ENCODE measurements at places on chromosomes 7 and 10. TPM values are rescaled to one million over a fixed set of nuclear protein-coding genes. Genes with fewer than 3 reads are reported as not detected.

- DNase-seq, result no peak
These were observed 7.9 kb upstream of the RAPGEF5 start for GRCh38 chr7:22364900-22365299.

DNA sequence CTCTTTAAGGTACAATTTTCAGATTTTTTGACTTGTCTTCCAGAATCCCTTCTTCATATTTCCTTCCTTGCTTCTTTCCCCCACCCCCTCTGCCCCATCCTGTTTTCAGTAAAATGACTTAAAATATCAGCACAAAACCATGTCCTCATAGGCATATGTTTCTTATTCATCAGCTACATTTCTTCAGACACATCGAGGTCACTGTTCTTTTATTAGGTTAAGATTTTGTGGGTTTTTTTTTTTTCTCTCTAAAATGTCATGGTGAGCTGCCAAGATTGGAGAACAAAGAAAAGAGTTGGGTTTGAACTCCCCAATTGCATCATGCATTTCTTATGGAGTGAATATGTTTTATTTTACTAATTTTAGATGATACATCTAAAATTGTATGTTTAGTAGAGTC, 35.8 kb downstream of the LAMB4 start:
- no peak for DNase-seq

- no peak for DNase-seq
These were observed 275.5 kb downstream of the ZWINT start for GRCh38 chr10:56085406-56086122.

GRCh38 chr7:44784364-44784763, 12.1 kb upstream of the PPIA start:
- peak; percentile 35 for DNase-seq

LOXL4 gene
- 0.54 TPM for total RNA-seq

GRCh38 chr7:27198871-27199801, 755 bp downstream of the HOXA13 start:
- DNase-seq, result no peak

DNA sequence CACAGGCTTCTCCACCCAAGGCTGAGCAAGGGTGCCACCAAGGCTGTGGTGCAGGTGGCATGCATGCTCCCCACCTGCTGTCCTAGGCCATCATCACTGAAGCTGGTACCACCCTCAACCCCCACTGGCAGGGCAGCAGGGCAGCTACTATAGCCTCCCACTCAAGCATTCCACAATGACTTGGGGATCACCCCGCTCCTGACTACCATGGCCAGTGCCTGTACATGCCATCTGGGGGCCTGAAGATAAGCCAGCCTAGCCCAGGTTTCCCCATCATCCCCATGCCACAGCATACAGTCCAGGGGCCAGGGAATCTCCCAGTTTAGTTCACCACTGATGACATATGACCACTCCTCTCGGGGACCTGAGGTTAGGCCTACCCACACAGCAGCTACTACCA, 510.9 kb upstream of the LRRTM3 start:
- DNase-seq, result no peak

- DNase-seq, result no peak
These were observed 259.9 kb downstream of the PTPRN2 start for GRCh38 chr7:158327571-158328180.

COBL gene
- total RNA-seq, result 88.3 TPM

GRCh38 chr10:33365871-33366411, 31.5 kb upstream of the NRP1 start:
- no peak for DNase-seq

- no peak for DNase-seq
These were observed 240.4 kb downstream of the CAMK1D start for GRCh38 chr10:12589791-12590190.

DNA sequence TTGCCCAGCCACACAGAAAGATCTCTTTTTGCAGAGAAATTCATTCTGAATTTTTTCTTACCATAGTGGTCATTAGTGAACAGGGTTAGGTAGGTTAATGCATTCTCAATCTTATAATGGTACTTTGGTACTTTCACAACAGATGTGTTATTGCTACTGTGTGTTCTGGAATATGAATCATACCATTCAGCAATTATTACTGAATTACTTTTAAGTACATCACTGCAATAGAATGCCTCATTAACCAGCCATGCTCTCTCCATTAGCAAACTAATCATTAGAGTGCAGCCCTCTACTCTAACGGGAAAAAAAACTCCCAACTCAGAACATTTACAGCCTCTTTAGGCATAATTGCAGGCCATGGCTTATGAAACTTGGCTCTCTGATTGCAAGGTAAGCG, 102.1 kb downstream of the DOCK4 start:
- no peak for DNase-seq

DNA sequence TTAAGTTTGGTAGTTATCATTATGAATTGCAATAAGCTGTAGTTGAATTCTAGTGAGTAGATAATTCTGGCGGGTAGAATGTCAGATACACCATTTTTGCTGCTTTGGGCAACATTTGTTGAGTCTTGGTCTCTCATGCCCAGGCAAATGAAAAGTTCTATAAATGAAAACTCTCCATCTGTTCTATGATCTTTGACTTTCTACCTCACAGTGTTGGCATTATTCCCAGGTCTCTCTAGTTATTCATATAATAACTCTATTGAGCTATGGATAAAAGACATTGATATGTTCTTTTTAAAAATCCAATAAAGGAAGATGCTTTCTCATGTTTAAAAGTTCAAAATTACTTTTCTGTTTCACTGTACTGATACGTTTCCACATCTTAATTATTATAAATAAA, 415.3 kb upstream of the SEMA3D start:
- DNase-seq, result no peak

ANKRD22 gene
- not detected for total RNA-seq

DNA sequence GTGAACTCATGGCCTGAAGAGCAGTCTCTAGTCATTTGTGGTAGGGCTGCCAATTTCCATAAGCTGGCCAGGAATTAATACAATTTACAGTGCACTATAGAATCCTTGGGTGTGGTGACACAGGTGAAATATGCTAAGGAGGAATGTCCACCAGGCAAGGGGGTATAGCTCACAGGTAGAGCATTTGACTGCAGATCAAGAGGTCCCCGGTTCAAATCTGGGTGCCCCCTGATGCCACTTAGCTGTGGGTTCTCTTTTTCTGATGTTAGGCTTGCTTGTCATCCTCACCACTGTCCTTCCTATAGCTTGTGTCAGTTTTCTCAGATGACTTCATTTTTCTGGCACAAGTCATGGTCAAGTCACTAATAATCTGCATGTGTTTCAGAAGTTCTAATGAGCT, 108.7 kb downstream of the ZNF467 start:
- no peak for DNase-seq

AS3MT gene
- 14.6 TPM for total RNA-seq

ZNF804B gene
- total RNA-seq, result not detected

DNA sequence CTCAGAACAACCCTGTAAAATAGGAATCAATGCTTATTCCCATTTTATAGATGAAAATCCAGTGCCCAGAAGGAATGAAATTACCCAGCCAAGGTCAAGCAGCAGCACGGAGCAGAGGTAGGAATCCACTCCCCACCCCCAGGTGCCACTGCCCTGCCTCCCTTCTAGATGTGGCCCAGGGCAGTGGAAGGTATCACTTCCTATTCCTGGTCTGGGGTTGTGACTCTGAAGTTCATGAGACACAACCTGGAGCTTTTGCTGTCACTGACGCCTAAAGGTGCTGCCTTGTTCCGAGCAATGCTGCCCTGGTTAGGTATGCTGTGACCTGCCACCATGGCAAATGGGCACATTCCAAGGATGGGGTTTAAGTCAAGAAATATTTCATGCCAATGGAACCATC, 53.6 kb downstream of the PIK3AP1 start:
- no peak for DNase-seq

DNA sequence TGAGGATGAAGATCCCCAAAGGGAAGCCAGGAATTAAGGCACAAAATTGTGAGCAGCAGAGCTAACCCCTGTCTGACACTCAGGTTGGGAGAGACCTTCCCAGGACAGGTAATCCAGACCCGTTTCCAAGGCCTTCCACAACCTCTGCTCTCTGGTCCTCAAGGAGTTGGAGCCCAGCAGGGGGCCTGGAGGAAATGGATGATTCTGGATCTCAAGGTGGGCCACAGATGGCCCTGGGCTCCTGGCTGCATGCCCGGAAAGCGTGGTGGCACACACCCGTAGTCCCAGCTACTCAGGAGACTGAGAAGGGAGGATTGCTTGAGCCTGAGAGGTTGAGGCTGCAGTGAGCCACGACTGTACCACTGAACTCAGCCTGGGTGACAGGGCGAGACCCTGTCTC, 42.3 kb downstream of the DPYSL4 start:
- DNase-seq, result no peak

- DNase-seq, result no peak
These were observed 19.5 kb upstream of the GALNT17 start for GRCh38 chr7:71112436-71112835.

GRCh38 chr10:49633327-49634068, 19.7 kb downstream of the CHAT start:
- no peak for DNase-seq

DNAJB9 gene
- 34.4 TPM for total RNA-seq

DNA sequence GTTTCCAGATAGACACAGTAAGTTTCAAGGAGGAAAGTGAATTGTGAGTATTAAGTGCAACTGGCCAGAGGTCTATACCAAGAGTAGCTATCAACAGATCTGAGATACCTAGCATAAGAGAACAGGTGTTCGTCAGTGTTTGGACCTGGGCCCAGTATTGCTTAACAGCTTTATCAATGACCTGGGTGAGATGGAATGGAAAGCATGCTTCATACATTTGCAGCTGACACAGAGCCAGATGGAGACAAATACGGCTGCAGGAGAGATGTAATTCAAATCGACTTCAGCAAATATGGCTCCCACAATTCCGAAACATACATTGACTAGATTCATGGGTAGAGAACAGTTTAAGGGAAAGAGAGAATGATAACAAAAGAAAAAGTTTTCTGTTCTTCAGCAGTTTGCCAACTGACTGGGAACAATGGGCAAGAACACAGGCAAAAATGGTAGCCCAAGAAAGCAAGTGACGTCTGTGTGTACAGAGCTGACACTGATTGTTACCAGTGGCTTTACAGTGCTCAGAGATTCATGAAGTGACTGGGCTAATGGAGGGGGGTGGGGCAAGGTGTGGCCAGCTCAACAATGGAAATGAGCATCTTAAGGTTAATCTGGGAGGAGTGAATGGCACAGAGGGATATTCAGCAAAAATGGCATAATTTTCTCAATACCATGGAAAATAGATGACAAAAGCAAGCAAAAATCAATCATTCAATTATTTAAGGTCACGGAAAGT, 28.0 kb upstream of the COBL start:
- DNase-seq, result no peak

- no peak for DNase-seq
These were observed 57.1 kb downstream of the CHRM2 start for GRCh38 chr7:136925556-136925955.

DNA sequence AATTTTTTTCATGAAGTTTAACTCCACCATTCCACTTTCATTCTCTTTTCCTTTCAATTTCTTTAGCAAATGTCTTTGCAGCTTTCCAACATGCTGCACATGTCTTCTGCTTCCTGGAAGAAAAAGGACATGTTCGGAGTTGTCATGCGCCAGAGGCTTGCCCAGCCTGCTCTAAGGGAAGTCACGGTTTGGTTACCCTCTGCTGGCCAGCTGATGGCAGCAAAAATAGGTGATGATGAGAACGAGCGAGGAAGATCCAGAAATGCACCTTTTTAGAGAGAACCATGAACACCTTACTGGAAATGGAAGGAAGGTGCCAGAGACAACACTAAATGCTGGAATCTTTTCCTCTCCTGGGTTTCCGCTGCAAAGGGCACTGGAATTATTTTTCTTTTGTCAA, 4.9 kb upstream of the ZSCAN21 start:
- DNase-seq, result no peak

ZNF736 gene
- 3.4 TPM for total RNA-seq

C1QL3 gene
- not detected for total RNA-seq

DNA sequence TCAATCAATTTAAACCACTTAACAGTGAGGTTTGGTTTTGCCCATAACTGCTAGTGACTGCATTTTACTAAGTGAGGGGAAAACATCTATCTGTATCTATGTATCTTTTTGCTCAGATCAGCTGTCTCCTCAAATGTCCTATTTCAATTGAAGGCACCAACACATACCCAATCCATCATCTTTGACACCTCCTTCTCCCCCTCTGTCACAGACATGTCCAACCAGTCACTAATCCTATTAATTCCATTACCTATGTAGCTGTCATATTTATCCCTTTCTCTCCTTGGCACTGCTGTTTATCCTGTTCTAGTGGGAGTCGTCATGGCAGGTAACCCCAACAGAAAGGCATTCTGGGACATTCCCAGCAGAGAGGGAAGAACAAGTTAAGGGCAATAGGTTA, 975.2 kb upstream of the AUTS2 start:
- no peak for DNase-seq

GRCh38 chr10:124001391-124002148, 91.8 kb downstream of the CHST15 start:
- DNase-seq, result no peak

EGR2 gene
- 1.0 TPM for total RNA-seq

EDRF1 gene
- 9.6 TPM for total RNA-seq

GRCh38 chr10:97685395-97685958, 1.6 kb downstream of the AVPI1 start:
- DNase-seq, result no peak

CYP26C1 gene
- 0.05 TPM for total RNA-seq

DNA sequence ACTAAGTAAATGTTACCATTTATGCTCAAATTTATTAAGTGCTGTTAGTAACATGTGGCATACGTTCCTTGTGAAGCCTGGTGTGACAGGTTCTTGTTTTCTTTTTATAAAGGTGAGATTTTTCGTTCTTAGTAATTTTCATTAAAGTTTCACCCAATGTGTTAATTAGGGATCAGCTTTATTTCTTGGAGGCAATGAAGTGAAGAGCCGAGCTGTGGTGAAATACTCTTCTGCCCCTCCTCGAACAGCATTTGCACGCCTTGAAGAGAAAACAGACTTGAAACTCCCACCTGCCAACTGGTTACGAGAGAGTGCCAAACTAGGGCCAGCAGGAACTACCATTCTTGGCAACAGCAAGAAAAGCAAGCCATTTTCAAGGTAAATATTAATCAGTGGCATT, 1.5 kb downstream of the EDRF1 start:
- no peak for DNase-seq

SEM1 gene
- 44.8 TPM for total RNA-seq

PKD1L1 gene
- 1.3 TPM for total RNA-seq

- DNase-seq, result no peak
These were observed 515.7 kb downstream of the RPS24 start for GRCh38 chr10:78549140-78549935.

Measured in Right ventricle myocardium inferior (tissue), 1 donor.